ENCODE measurements at places on chromosomes 5 and 9.

GRCh38 chr5:170262061-170263045, 29.6 kb downstream of the C5orf58 start:
- DNase-seq = no peak

DNA sequence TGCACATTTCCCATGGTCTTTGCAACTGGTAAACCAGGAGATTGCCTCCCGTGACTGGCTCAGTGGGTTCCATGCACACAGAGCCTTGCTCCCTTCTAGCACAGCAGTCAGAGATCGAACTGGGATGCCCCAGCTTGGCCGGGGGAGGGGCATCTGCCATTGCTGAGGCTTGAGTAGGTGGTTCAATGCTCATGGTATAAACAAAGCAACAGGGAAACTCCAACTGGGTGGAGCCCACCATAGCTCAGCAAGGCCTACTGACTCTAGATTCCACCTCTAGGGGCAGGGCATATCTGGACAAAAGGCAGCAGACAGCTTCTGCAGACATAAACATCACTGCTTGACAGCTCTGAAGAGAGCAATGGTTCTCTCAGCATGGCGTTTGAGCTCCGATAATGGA, 67.0 kb upstream of the PPP1R2B start:
- no peak for DNase-seq

DNA sequence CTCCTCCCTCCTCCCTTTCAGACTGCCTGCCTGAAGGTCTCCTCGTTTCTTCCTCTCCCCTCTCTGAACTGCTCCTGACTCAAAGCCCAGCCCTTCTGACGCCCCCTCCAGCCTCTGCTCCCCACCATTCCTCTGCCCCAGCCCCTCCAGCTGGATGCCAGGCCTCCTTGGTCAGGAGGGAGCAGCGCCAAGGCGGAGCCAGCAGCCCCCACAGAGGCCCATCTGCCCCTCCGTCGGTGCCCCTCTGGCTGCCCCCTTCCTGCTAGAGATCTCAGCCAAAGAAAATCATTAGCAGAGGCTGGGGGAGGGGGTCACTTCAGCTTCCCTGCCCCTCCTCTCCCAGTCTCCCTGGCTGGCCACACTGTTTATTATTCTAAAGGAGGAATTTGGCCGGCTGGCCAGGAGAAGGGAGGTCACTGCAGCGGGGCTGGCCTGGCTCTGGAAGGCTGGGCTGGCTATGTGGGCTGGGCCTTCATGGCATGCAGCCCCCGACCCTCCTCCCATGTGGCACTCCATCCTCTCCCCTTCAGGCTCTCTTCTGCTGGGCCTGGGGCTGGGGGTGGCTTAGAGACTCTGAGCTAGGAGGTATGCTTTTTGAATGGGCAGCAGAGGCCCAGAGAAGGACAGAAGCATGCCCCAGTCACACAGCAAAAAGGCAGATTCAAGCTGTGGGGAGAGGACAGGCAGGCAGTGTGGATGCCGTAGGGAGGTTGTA, 16.9 kb downstream of the PDGFRB start:
- DNase-seq = no peak

DNA sequence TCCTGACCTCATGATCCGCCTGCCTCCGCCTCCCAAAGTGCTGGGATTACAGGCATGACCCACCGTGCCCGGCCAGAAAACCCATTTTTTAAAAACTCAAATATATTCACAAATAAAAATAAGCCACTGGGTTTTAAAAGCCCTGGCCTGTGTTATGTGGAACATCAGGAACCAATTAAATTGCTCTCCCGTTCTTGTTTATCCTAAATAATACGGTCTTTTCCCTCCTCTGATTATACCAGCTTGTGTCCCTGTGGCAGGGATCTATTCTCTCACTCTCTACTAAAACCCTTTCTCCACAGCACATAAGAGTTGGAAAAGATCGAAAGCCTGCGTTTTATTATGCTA, 30.1 kb upstream of the LPAR1 start:
- DNase-seq = no peak

- DNase-seq = no peak
These were observed 3.7 kb downstream of the NDUFAF2 start for GRCh38 chr5:60948738-60949137.

- no peak for DNase-seq
These were observed 104.9 kb upstream of the CDH10 start for GRCh38 chr5:24749701-24750100.

DNA sequence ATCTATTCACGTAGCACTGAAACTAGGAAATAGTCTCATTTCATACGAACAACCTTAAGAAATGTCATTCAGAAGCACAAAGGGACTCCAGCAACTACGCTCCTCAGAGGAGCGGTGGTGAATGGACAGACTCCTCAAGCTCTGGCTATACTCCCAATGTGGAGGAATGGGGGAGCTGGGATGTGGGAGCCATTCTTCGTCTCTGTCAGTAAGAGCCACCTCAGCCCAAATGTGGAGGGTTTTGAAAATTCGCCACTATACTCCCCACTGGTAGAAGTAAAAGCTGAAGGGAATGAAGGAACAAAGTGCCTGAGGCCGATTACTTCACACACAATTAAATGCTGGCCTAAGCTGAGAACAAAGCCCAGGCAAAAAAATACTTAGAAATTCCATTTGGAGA, 96.3 kb downstream of the ADAMTS12 start:
- DNase-seq = no peak

GRCh38 chr9:23322392-23322791, 503.6 kb downstream of the ELAVL2 start:
- DNase-seq = no peak

GRCh38 chr5:179268399-179268952, 76.8 kb downstream of the ADAMTS2 start:
- DNase-seq = no peak

- no peak for DNase-seq
These were observed 507.7 kb downstream of the CCDC171 start for GRCh38 chr9:16060436-16061129.

- DNase-seq = no peak
These were observed 8.8 kb upstream of the ABLIM3 start for GRCh38 chr5:149132474-149132873.

GRCh38 chr5:165642366-165642765, 2136.9 kb downstream of the MAT2B start:
- no peak for DNase-seq

DNA sequence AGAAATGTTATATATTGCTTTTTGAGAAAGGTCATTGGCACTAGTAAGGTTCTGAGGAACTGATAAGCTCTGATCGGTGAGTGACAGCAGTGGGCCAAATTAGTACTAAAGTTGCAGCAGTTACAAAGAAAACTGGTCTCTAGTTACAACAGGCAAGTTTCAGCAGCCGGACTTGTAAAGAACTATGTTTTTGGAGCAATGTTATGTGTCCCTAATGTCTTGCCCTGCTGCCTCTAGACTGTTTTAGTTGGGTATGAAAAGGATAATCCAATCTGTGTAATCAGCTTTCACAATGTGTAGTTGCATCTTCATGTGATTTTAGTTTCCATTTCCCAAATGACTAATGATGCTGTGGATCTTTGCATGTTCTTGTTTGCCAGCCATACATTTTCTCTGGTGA, 113.5 kb downstream of the CAMK4 start:
- DNase-seq = no peak

DNA sequence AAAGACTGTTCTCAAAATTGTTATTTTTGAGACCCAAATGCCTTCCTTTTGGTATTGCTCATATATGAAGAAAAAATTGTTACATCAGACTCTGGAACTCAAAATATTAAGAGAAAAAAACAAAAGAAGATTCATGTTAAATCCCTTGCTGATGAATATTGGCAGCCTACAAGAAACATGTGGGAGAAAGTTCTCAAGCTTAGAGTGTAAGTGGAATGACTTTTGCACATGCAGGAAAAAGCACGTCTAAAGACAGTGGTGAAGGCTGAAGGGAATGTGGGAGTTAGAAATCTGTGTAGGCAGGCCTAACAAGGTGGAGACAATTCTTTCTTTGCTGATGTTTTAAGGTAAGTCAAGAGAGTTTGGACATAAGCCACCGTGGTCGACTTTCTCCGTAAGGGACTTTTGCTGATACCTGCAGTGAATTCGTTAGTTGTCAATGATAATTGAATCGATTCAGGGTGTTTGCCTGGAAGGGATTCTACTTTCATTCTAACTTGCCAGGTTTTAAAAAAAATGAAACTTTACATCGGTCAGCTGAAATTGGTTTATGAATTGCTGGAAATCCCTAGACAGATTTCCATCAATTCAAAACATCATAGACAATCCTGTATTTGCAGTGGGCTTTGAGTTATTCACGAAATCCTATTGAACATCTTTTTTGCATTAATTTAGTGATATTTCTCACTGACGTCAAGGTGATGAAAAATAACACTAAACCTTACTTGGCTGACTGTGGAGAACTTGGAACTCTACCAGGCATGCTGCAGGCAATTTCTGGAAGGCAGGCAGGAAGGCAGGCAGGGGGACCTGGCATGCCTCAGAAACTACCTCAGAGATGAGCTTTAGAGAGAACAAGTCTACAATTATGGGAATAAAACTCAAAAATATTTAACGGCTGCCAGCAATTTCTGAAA, 359.1 kb upstream of the ADAMTSL1 start:
- DNase-seq = no peak

GRCh38 chr9:114037961-114038723, 40.0 kb downstream of the AMBP start:
- no peak for DNase-seq

DNA sequence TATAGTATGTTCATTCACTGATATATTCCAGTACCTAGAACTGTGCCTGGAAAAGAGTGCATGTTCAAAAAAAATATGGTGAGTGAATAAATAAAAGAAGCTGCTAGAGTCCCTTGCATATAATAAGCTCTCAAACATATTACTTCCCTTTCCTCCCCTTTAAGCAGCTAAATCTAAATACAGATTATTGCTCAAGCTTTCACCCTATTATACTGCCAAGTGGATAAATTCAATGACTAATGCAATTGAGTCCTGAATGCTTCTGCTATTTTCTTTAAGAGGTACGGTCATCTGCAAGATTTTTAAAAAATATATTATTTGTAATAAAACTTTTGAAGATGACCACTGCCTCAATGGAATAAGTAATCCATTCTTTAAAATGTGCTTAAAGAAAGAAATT, 248.4 kb downstream of the PLK2 start:
- DNase-seq = no peak

DNA sequence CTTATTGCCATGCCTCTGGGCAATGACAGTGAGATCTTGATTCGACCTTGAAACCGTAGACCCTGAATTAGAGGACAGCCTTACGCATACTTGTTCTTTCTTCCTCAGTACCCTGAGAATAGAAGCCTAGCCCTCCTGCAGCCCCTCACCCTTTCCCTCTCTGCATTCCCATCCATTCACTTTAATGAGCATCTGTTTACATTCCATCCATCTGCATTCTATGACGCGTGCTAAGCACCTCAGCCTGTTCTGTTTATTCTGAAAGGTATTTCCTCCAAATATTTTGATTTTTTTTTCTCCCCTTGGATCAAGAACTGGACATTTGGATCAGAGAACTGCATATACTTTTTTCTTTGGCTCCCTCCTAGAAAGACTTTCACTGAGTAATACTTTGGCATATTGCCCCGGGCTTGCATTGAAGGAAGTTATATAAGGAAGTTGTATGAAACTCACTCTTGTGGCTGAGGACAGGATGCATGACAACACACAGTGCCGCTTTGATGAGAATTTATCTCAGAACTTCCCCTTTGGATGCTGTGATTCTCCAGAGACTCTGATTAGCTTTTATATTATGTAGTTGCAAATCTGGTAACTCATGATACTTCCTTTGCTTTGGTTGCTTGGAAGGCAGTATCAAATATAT, 15.7 kb downstream of the TMEM8B start:
- DNase-seq = no peak

GRCh38 chr5:174707671-174708070, 16.7 kb upstream of the MSX2 start:
- DNase-seq = no peak

GRCh38 chr5:154410786-154411185, 35.0 kb upstream of the SAP30L start:
- DNase-seq = no peak

GRCh38 chr5:43560128-43560527, 3.3 kb upstream of the PAIP1 start:
- DNase-seq = no peak

DNA sequence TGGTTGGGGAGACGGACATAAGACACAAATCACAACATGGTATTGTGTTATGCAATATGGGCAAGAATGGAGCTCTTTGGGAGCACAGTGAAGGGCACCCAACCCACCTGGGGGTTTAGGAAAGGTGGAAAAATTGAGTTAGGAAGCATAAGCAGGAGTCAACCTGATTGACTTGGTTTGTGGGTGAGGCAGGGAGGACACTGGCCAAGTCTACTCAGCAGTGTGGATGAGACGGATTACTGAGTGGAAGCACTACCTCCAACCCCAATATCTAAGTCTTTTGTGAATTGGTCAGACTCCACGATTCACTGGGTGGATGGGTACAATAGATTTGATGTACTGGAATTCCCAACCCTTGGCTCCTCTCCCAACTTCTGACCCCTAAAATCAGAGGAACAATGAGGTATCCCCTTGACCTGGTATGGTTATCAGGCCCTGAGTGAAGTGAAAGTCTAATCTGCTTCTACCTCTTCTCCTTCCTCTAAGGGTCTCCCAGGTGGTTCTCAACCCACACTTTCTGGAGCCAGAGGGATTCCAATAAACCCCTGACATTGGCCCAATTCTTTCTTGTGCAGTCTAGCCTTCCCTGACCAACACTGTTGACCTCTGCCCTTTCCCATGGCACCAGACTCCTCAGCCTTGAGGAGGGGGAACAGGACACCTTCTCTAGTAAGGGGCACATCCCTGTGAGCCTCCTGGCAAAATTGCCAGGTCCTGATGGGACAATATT, 5.2 kb downstream of the EGR1 start:
- DNase-seq = no peak

GRCh38 chr5:127192836-127193338, 97.7 kb upstream of the MEGF10 start:
- no peak for DNase-seq

DNA sequence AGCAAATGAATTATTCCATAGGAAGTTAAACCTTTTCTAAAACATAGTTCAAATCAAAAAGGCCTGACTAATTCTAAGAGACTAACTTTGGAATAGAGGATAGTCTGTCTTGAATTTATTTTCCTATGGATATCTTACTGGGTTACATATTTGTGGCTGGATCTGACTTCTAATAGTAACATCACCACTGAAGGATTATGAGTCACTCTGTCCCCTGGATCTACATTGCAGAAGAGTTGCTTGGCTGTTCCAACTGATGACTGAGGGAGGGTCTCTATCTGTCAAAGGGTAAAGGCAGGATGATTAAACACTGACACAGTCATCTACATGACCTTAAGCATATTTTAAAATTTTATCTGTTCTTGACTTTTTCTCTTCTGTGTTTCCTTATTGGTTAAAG, 119.6 kb upstream of the FST start:
- DNase-seq = no peak

DNA sequence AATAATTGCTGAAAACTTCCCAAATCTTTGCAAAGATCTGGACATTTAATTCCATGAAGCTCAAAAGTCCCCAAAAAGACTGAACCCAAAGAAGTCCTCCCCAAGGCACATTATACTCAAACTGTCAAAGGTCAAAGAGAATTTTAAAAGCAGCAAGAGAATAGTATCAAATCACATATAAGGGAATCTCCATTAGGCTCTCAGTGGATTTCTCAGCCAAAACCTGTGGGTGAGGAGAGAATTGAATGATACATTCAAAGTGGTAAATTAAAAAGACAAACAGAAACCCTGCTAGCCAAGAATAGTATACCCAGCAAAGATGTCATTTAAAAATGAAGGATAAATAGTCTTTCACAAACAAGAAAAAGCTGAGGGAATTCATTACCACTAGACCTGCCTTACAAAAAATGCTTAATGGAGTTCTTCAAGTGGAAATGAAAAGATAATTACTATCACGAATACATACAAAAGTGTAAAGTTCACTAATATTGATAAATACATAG, 134.1 kb downstream of the NDUFS4 start:
- no peak for DNase-seq

GRCh38 chr9:78533500-78533899, 236.6 kb downstream of the PSAT1 start:
- DNase-seq = no peak

All from NCI-H187 treated with DMSO at 0.1 percent for 48 hours (cell line).